ENCODE measurements at places on chromosomes 11 and 22. TPM values are rescaled to one million over a fixed set of nuclear protein-coding genes. Genes with fewer than 3 reads are reported as not detected.
A peak's percentile ranks its signal among the peaks of the same experiment; 100 is the strongest.

- peak; percentile 87 for DNase-seq
Measured at GRCh38 chr11:469684-470560, 19.8 kb downstream of the PTDSS2 start.

DNA sequence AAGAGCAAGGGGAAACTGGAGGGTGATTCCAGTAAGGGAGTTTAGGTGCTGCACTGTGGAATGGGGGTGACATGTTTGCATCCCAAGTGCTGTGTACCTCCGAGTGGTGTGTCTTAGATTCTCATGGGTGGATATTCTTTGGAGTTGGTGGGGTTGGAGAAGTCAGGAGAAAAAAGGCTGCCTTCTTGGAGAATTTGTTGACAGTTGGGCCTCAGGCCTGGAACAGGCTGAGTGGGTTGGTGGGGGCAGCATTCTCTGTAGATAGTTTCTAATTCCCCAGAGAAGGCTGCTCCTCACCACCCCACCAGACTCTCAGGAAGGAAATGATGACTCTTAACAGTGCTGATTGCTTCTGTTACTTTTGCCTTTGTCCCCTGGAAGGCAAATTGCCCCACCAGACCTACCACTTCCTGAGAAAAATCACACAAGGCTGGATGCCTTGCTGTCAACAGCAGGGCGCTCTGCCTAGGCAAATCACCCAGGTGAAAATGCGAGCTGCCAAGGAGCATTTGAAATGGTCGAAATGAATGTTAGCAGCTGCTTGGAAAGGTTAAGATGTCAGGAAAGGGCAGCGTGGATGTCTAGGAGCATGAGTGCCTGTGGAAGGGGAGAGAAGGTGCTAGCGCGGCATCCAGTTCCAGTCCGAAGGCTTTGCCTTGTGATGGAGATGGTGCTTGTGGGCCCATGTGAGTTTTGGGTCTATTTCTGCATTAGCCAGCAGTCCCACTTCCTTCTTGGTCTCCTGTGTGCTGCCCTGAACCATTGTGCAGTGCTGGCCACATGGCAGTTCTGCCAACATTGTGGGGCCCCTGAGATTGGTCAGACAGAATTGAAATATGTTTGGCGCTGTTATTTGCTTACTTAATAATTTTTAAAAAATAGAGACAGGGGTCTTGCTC, 29.7 kb upstream of the SORL1-AS1 start:
- DNase-seq = no peak

- no peak for DNase-seq
Measured at GRCh38 chr11:114449845-114450244, 10.6 kb downstream of the REXO2 start.

JAML gene
- 12.9 TPM for total RNA-seq

DNA sequence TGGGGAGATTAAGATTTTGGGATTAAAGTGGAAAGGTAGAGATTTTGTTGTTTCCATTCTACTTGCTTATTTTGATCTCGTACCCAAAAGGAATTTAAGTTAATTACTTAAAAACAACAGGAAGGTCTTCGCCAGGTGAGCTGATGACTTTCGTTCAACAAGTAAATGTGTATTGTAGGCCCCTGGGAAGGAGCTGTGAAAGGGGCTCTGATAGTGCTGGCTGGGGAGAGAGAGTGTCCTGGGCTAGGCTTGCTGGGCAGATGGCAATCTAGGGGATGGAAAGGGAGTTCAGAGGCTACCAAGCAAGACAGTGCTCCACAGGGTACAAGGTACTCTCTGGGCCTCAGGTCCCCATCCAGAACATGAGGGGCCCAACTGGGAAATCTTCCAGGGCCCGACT, 189.4 kb downstream of the CEP164 start:
- DNase-seq = no peak

DNA sequence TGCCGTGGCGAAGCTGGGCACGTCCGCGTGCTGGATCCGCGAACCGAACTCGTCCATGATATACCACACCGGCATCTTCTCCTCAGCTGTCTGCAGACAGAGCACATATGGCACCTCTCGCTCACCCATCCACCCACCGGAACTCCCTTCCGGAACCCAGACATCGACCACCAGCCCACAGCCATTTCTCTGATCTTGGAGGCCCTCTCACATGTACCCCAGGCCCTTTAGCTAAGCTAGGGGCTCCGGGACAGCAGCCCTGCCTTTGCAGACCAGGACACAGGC, 7.1 kb downstream of the TTLL12 start:
- DNase-seq = no peak

DNA sequence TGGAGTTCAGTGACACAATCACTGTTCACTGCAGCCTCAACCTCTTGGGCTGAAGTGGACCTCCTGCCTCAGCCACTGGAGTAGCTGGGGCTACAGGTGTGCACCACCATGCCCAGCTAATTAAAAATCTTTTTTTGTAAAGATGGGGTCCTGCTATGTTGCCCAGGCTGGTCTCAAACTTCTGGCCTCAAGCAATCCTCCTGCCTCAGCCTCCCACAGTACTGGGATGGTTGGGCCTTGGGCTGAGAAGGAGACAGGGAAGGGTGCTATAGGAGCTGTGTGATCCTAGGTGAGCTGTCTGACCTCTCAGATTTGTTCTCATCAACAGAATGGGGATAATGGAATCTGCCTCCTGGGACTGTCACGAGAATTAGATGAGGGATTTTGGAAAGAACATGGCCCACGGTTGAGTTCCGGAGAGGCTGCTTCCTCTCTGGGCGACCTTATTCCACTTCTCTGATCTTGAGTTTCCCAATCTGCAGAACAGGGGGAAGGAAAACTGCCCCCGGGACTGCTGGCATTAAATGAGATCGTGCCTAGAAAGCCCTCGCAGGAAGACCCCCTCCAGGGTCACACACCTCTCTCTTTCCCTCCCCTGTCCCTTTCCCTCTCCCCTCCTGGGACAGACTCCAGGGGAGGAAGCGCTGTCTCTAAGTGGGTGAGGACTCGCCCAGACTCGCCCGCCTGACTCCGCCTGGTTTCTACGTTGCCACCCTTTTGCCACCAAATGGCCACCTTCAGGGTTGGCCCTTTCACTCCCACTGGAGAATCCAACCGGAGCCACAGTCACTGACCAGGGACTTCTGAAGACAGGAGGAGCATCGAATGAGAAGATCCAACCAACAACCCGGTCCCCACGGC, 50.1 kb downstream of the MCM5 start:
- DNase-seq = no peak

DNA sequence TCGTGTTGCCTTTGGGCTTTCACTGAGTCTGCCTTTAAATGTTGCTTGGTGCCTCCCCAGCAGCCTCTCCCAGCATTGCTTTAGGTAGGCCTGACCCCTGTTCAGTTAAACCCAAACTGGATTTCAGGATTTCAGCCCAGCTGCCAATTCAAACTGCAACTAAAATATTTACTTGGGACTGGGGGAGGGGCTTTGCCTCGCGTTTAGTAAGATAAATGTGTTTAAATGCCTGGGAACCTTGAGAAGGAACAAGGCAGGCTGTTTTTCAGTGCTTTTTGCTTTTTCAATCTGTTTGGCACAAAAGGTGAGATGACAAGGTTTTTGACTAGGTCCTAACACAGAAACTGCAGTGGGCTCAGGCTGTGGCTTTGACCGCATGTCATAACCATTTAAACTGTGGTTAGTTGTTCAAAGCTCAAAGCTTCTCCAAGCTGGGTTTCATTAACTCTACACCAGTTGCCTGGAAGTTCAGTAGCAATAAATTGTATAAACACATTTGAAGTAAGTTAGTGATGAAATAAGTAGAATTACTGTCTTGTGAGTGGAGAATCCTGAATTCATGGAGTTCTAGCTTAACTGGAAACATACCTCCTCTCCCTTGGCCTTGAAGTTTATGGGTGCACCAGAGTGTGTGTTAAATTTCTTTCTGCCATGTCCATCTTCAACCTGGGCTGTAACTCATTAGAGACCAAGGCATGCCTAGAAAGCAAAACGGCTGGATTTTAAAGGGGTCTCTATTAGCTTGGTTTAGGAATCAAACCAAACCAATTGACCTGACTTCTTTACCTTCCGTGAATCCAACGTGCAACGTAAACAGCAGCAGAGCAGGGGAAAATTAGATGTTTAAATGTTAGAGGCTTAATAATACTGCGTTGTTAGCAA, 3.6 kb downstream of the PKNOX2 start:
- DNase-seq = no peak

GRCh38 chr11:45468267-45468856, 182.2 kb upstream of the SYT13 start:
- DNase-seq = no peak

DNA sequence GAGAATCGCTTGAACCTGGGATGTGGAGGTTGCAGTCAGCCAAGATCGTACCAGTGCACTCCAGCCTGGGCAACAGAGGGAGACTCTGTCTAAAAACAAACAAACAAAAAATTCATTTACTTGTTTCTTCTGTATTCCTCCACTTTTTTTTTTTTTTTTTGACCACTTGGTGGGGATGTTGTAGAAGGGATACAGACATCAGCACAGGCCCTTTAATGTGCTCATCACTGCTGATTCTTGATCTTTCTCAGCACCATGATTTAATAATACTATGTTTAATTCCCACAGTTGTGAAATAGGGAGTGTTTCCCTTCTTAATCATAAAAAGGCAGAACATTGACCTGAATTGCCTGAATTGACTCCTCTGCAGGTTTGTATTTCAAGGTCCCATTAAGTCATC, 4.5 kb downstream of the TTC9C start:
- no peak for DNase-seq

DNA sequence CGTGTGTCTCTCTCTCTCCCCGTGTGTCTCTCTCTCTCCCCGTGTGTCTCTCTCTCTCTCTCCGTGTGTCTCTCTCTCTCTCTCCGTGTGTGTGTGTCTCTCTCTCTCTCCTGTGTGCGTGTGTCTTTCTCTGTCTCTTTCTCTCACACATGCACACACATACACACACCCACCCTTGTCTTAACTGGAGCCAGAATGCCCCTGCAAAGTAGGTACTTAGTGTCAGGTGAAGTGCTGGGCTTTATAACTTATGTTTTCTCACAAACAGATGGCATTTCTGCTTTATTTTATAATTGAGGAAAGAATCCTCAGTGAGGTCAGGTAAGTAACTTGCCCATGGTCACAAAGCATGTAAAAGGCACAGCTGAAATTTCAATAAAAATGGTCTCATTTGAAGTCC, 106.0 kb downstream of the CSNK2A3 start:
- no peak for DNase-seq

GRCh38 chr11:103907548-103908455, 128.6 kb upstream of the DDI1 start:
- no peak for DNase-seq

LINC01488 gene
- total RNA-seq = not detected

GRCh38 chr11:70399681-70400112, 1.4 kb downstream of the CTTN start:
- DNase-seq = peak; percentile 89

- DNase-seq = no peak
Measured at GRCh38 chr11:69326622-69327219, 32.8 kb downstream of the MYEOV start.

DNA sequence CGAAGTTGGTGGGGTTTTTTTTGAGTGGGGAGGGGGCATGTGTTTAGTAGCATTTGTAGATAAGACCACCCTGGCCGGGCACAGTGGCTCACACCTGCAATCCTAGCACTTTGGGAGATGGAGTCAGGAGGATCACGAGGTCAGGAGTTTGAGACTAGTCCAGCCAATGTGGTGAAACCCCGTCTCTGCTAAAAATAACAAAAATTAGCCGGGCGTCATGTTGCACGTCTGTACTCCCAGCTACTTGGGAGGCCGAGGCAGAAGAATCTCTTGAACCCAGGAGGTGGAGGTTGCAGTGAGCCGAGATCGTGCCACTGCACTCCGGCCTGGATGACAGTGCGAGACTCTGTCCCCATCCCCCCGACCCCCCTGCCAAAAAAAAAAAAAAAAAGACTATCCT, 34.6 kb downstream of the CECR2 start:
- no peak for DNase-seq

ELF5 gene
- total RNA-seq = 0.95 TPM

DNA sequence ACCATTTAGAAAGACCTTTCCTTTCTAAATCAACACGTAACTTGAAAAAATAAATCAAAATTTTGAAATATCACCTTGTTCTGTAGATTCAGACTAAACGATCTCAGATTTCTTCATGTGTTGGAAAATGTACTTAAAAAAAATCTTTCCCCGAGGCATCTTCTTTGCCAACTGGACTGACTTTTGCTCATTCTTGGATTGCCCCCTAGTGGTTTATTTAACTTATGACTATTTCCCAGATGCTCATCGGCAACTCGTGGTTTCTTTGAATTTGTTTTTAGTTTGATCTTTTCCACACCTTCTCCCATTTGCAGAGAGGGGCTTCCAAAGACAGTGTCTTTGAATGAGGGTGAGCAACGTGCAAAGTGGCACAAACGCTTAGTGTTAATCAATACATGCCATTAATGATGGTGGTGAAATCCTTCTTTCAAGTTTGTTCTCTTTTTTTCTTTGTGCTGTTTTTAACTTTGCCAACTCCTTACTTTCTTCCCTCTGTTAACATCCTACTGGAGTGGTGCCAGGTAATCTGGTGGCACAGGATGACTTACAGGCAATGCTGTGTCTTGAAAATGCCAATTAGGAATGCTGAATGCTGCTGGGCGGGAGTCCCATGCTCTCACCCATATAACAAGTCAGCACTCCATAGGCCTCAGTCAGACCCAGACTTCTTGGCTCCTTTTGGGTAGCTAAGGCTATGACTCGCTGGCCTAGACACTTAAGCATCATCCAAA, 18.3 kb downstream of the PRSS23 start:
- DNase-seq = no peak

DNA sequence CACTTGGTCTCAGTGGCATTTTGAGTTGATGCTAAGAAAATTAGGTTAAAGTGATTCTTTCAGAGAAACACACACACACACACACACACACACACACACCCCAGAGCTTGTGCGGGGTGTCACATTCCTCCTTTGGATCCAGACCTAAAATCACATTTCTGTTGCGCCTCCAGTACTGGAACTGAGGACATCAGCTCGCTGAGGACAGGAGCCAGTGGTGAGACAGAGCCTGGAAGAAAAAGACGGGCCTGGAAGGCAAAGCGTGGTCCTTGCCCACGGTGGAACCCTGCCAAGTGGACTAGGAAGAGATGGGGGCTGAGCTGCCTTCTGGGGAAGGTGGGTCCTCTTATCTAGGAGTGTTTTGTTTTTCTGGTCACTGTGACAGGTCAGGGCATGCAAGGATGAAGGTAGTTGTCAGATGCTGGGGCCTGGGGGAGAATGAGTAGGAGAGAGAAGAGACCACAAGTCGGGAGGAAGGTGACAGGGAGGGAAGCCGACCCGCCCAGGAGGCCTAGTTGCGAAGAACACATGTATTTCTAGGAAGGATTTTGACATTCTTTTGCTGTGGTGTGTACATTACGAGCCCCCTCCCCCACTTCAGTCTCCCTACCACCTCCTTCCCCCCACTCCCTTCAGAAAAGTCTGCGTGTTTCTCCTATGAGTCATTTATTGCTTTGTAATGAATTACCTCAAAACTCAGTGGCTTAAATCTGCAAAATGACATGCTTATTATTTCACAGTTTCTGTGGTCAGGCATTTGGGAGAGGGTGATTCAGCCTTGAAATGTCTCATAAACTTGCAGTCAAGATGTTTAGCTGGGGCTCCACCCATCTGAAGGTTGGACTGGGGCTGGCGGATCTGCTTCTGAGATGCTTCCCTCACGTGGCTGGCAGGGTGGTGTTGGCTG, 4.8 kb upstream of the ELFN2 start:
- no peak for DNase-seq
